ENCODE measurements at places on chromosomes 1 and 21.

DNA sequence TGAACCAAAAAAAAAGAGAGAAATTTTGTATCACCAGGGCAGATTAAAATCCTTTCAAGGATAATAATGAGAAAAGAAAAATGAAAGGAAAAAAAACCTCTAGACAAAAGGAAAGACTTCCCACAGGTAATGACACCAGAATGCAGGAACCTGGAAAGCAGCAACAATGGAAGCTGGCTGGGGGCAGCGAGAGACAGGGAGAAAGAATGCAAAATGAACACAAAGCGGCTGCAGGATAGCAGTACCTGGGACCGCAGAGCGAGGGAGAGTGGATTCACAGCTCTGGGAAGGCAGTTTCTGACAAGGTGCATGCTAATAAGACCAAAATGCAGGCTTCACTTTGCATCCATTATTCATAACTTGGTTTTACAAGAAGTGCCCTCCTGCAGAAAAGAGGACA is 349.0 kb downstream of the SIPA1L2 start:
- no peak for DNase-seq

DNA sequence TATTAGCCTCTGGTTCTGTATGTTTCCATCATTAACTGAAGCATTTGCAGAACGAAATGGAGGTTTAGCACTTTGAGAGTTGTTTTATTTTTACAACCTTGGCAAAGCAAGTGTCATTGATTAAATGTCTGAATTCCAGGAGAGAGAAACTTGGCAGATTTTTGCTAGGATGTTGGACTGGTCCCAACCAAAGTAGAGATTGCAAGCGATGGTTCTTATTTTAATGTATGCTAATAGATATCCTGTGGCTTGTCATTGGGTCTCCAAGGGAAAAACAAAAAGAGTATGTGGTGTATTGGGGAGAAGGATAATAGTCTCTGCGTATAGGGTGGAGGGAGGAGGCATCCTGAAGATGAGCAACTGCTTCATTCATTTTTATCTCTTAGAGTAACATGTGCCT is 457.2 kb upstream of the RUNX1 start:
- peak; percentile 80 for DNase-seq

- DNase-seq, result no peak
These were observed 145.8 kb upstream of the ZNF648 start for GRCh38 chr1:182207300-182207699.

DNA sequence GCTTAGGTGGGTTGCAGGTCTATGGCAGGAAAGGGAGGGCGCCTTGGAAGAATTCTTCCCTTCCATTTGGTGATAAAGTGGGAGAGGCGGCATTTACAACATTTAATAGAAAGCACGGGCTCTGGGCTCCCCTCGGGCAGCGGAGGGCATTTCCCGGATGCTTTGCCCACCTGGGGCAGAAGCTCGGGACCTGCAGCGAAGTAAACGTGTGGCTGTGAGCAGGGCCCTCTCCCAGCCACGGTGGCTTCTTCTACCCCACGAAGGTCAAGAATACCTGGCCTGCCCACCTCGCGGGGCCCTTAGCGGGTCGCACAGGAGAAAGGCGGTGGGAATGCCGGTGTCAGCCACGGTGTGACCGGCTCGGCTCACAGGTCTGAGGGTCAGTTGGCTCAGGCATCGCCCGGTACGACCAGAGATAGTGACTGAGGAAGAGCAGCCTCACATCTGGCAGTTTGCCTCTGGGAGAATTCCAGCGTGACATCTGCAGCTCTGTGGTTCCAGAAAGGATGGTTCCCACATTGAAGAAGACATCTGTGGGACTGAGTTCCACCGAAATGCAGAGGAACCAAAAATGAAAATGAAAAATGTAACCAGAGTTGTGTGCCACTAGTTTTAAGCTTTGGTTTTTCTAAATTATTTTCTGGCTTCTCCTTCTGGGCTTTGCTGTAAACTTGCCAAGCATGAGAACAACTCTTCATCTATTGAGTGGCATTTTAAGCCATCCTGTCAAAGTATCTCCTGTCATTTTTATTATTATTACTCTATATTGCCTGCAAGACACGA is 720 bp upstream of the F3 start:
- peak; percentile 64 for DNase-seq

DNA sequence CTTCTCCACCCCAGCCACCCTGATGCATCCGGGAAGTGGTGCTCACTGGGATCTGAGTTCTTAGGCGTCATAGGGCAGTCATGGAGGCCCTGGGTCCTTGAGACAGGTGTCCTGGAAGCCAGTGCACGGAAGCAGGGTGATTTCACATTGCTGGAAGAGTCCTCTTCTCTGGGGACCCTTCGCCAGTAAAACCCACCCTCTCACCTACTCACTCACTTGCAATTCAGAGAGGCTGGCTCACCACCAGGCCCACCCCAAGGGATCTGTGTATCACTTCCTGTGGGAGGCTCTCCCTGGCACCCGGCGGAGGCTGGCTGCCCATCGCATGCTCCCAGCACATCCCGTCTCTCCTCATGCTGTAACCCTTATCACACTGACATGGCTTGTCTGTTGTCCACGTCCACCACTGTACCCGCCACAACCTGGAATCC is 40.2 kb upstream of the EPS8L3 start:
- DNase-seq, result no peak

DNA sequence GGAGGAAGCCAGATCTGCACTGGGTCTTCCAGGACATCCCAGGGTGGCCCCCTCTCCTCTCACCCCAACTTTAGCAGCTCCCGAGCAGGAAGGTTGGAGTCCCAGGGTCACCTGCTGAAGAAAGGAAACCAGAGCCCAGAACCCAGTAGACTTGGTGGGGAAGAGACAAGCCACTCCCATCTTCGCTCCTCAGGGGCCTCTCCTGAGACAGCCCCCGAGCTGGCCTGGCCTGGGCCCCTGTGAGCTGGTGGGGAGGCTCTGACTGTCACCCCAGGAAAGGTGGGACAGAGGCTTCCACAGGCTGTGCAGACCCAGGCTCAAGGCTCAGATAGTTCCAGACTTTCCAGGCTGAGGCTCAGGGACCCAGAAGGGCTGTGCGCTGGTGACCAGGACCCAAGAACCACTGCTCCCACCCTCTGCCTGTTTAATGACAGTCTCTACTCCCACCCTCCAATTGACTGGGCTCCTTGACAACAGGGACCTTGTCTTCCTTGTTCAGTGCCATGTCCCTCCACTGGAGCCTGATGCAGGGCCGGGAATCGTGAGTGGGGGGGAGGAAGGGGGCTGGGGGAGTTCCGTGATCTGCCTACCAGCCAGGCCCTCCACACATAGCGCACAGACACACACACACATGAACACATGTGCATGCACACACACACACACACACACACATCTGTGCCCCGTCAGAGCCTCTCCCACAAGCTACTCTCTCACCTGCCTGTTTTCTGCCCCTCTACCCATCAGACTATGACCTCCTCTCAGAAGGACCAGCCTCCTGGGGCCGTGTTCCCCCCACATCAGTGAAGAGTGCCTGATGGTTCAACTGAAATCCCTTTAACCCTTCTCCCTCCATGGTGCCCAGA is 401.2 kb downstream of the MATN1 start:
- DNase-seq, result no peak

DNA sequence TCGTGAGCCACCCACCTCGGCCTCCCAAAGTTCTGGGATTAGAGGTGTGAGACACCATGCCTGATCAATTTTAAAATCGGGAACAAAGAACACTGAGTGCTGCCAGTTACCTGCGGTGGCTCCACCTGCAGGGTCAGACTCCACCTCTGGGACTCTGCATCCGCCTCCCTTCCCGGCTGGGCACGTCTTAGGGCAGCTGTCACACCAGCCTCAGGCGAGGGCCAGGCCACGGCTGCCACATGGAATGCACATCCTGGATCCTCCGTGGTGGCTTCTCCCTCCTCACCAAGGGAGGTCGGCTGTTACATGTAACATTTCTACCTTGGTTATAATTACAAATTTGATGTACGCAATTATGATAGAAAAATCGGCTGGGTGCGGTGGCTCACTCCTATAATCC is 5.9 kb upstream of the MXRA8 start:
- DNase-seq, result no peak

DNA sequence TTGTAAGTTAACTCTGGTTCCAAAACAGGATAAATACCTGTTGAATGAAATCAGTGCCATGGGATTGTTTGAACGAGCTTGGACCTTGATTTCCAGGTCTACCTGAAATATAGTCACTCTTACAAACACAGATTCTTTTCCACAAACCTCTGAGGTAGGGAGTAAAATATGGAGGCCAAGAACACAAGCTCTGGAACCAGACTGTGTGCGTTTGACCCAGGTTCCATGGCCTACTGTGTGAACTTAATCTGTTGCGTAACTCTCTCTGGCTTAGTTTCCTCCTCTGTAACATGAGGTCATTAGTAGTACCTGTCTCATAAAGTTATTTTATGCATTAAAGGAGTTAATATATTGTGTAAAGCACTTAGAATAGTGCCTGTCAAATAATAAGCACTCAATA is 25.1 kb downstream of the DENND2D start:
- DNase-seq, result no peak

DNA sequence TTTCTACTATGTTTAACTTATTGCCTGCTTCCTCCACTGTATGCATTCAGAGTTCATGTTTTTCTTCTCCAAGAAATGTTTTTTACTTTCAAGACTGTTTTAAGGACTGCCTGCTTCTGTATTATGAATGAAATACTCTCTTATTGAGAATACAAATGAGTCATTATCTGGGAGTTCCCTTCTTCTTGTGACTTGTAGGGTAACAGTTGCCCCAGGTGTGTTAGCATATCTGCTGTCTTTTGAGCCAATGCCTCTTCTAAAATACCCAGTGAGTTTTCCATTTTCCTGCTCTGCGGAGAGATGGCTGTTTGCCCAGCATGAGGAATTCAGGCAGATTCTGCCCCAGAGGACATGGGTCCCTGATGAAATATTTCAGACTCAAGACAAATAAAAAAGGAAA is 34.1 kb upstream of the ST6GALNAC5 start:
- no peak for DNase-seq

- peak; percentile 19 for DNase-seq
These were observed 65.4 kb upstream of the TLR5 start for GRCh38 chr1:223208164-223209076.
